Esophagus muscularis mucosa (tissue), 4 donors: ENCODE measurements at places on chromosomes 6 and 20.

DNA sequence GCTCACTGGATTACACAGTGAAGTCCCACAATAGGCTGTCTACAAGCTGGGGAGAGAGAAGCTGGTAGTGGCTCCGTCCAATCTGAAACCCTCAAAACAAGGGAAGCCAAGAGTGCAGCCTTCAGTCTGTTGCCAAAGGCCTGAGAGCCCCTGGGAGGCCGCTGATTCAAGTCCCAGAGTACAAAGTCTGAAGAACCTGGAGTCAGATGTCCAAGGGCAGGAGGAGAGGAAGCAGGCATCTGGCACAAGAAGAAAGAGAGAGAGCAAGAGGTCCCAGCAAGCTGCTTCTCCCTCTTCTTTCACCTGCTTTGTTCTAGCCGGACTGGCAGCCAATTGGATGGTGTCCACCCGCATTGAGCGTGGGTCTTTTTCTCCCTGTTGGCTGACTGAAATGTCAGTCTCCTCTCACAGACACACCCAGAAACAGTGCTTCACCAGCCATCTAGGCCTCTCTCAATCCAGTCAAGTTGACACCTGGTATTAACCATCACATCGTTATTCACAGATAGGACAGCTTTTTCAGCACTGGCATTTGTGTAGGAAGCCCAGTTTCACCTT is 51.2 kb downstream of the CRYBG1 start:
- H3K4me1 ChIP-seq = no peaks in the 10 kb centered on the region
- no peaks in the 10 kb centered on the region for H3K36me3 ChIP-seq
- H3K4me3 ChIP-seq = no peak overlapping the region
- no peak overlapping the region for H3K27ac ChIP-seq
- DNase-seq = peak; percentile 80
- no peaks in the 10 kb centered on the region for H3K27me3 ChIP-seq

- H3K27ac ChIP-seq = peak overlapping the region; percentile 99
- no peaks in the 10 kb centered on the region for H3K27me3 ChIP-seq
- H3K4me1 ChIP-seq = peaks cover 73% of the 10 kb centered on the region
Observed at GRCh38 chr6:3748208-3749066, 3.1 kb downstream of the PXDC1 start.

- H3K27me3 ChIP-seq = no peaks in the 10 kb centered on the region
- H3K4me3 ChIP-seq = no peak overlapping the region
- peaks cover 19% of the 10 kb centered on the region for H3K36me3 ChIP-seq
Observed at GRCh38 chr20:63702751-63703470, 4.9 kb downstream of the ARFRP1 start.

DNA sequence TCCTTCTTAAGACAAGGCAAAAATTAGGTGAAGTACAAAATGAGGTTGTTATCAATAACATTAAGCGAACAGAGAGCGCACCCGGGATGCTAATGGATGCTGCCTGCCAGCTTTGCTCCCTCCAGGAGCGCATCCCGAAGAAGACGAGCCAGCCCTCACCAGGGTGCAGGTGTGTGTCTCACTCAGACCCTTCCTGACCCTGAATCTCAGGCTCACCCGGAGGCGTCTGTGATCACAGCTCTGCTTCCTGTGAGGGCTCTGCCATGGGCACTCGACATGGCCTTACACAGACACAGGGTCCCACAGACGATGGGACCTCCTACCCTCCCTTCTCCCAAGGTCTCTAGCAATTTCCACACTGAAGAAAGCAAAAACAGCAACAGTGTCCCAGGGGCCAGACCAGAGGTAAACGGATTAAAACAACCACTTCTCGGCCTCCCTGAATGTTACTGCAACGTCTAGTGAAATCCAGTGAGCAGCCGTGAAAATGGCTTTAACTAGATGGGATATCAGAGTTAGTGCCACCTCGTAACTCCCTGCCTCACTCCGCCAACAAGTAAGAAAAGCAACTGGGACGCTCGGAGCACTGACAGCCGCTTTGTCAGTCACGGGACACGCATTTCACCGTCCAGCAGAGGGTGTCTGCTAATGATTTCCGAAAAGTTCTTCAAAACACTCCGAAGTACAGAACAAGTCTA is 11.7 kb downstream of the ZBTB46 start:
- H3K36me3 ChIP-seq = no peaks in the 10 kb centered on the region
- peaks cover 5% of the 10 kb centered on the region for H3K27me3 ChIP-seq
- DNase-seq = no peak
- H3K4me1 ChIP-seq = peaks cover 26% of the 10 kb centered on the region
- H3K27ac ChIP-seq = peak overlapping the region; percentile 19

GRCh38 chr6:3394671-3395070 is 62.2 kb downstream of the SLC22A23 start:
- DNase-seq = no peak
- no peak overlapping the region for H3K4me3 ChIP-seq
- H3K4me1 ChIP-seq = peaks cover 10% of the 10 kb centered on the region
- H3K27ac ChIP-seq = no peak overlapping the region
- no peaks in the 10 kb centered on the region for H3K36me3 ChIP-seq

DNA sequence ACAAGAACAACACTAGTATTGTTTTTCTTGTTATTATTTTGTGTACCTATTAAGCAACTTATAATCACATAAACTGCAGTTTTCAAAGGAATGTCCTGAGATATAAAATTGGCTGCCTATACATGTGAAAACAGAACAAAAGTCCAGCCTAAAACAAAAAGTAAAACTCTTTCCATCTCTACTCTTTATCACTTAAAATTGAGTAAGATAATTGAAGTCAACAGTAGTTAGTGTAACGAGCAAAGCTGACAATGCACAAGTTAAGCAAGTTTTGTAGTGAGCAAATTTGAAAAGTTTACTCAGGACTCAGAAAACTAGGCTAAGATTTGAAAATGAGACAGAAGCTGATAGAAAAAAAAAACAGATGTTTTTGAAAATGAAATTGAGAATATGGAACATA is 941.4 kb upstream of the MAN1A1 start:
- no peak overlapping the region for H3K4me3 ChIP-seq
- DNase-seq = no peak
- no peaks in the 10 kb centered on the region for H3K36me3 ChIP-seq
- H3K27me3 ChIP-seq = no peaks in the 10 kb centered on the region
